Naive thymus-derived CD4-positive, alpha-beta T cell (primary cell): ENCODE measurements at places on chromosomes 13 and 19.

DNA sequence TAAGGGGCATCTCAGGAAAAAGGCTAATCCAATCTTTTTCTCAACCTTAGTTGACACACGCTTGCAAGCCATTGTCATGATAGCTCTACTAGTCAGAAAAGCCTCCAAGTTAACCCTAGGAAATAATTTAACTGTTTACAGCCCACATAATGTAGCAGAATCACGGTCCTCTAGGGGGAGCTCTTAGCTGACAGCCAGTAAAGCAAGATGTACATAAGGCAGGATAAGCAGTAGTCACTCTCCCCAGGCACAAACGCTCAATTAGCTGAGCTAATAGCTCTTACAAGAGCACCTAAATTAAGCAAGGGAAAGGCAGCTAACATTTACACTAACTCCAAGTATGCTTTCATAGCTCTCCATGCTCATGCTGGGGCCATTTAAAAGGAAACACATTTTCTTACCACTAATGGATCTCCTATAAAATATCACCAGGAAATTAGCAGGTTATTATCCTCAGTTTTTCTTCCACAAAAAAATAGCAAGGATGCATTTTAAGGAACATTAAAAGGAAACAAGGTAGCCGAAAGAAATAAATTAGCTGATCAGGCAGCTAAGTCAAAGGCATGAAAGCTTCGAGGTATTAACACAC lies 33.7 kb upstream of the ZSCAN5A start:
- no peak for DNase-seq

DNA sequence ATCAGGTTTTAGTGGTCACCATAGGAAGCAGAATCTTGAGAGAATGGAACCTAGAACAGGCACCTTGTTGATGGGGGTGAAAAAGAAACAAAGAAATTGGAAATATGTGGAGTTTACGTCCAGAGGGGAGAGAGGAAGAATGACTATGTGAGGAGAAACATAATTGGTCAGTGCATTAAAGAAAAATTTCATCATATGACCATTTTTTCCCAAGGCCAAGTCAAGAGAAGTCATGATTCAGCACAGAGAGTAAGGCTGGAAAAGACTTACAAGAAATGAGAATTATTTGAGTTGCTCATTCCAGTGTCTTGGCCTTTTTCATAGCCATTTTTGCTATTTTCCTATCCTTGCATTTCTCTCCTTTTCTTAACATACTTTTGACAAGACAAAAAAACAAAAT lies 421.7 kb downstream of the EFNB2 start:
- no peak for DNase-seq

GRCh38 chr13:44237276-44237767 lies 136.3 kb upstream of the SERP2 start:
- DNase-seq, result no peak

DNA sequence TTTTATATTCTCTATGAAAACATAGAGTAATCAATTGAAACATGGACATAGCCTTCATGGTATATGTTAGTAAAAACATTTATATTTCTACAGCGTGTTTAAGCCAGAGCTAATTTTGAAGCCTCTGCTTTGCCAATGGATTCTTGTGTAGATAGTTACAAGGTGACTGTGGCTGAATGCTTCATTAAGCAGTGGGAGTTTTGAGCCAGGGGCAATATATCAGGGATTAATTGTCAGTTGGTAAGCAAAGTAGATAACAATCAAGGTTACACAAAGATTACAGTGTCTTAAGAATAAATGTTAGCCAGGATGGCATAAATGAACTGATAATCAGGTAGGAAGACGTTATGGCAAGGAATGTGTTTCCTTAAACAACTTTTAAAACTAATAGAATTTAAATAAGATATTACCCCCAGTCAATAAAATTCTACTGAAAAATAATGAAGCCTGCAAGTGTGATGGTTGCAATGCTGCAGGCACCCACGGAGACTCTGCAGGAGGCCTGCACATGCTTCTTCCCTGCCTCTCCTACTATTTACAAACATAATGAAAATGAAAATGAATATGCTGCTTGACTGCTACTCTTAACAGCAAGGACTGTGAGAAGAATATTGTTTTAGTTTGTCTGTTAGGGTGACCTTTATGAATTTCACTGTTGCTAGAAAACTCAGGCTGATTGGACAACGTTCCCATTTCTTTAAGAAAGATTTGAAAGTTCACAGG lies 588.5 kb downstream of the GPC5 start:
- no peak for DNase-seq

GRCh38 chr13:110593430-110594130 lies 21.8 kb upstream of the NAXD start:
- peak; percentile 38 for DNase-seq

GRCh38 chr19:33687481-33688170 lies 65.9 kb downstream of the CHST8 start:
- DNase-seq, result no peak

GRCh38 chr13:104869501-104869900 lies 1666.0 kb downstream of the EFNB2 start:
- no peak for DNase-seq

DNA sequence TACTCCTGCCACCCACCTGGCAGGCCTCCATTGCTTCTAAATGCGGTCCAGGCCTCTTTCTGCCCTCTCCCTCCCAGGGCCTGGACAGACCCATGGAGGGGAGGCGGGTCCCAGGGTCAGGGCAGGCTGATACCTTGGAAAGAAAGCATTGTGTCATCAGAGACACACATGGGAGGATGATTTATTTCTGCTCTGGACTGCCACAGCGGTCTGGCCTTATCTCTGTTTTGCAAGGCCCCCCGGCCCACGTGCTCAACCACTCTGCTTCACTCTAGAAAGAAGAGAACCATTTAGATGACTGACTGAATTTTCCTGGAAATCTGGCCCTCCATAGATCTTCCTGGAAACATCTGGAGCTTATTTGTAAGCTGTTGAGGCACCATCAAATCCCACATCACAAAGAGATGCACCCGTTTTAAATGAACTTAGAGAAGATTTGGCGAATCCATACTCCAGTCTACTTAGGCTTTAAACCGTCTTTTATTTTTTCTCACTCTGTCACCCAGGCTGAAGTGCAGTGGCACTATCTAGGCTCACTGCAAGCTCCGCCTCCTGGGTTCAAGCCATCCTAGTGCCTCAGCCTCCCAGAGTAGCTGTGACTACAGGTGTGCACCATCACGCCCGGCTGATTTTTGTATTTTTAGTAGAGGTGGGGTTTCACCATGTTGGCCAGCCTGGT lies 48.3 kb upstream of the URI1 start:
- no peak for DNase-seq

DNA sequence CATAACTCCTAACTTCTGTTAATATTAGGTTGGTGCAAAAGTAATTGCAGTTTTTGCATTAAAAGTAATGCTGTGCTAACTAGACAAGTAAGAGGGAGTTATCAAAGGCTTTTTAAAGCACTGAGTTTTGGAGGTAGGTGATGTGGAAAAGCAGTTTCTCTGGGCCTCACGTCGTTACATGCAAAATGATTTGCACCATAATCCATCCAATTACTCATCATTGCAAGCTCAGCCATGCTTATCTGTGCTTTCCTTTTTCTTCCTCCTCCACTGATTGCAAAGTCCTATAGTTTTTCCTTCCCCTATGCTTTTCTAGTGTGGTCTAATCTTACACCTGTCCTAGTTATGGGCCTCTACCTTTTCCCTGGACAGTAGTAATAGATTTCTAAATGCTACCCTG lies 35.4 kb upstream of the INTS6 start:
- no peak for DNase-seq

DNA sequence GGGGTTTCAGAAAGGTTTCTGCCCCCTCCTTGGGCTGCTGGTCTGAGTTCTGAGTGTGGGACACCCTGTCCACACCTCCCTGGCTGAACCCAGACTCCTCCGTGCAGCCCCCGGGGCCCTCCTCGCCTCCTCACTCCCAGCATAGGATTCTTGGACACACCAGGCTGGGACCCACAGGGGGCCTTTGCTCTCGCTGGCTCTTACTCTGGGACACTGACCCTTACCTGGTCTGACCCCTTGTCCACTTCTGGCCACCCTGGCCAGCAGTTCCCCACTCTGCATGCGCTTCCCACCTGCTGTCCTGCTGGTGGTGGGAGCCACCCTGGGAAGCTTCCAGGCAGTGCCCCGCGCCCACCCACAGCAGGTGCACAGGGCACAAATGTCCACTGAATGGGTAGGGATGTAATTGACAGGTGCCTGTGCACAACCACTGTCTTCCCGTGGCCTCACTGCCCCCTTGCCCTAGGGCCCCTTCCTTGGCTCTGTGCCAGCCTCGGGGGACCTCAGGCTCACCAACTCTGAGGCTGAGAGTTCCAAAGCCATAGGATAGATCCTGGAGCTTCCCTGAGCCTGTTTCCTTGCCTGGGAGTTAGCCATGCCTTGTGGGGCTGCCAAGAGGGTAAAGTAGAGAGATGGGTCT lies 7.0 kb upstream of the SLC25A42 start:
- no peak for DNase-seq

DNA sequence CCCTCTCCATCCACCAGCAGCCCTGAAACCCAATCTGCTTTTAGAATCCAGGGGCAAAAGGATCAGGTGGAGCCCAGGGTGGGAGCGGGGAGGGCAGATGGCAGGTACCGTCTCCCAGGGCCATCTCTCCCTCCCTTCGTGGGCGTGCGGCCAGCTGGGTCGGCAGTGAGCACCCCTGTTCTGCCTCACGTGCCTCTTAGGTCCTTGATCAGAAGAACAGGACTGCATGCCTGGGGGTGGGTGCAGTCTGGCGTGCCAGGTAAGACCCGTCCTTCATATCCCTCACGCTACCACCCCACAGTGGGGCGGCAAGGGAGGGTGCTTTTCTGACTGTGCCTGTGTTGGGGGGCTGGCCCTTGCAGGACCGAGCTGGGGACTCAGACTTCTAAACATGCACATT lies 2.0 kb downstream of the SLC8A2 start:
- DNase-seq, result no peak

GRCh38 chr19:48060381-48060780 lies 16.5 kb upstream of the CABP5 start:
- DNase-seq, result no peak

GRCh38 chr13:110455941-110456340 lies 105.6 kb downstream of the RAB20 start:
- peak; percentile 42 for DNase-seq

GRCh38 chr19:14005349-14006084 lies 603 bp downstream of the RFX1 start:
- DNase-seq, result peak; percentile 86

- no peak for DNase-seq
Measured at GRCh38 chr19:4506449-4507149, 11.7 kb downstream of the PLIN4 start.

- no peak for DNase-seq
Measured at GRCh38 chr19:50258918-50259372, 55.5 kb downstream of the MYH14 start.

- DNase-seq, result no peak
Measured at GRCh38 chr19:46551164-46551563, 50.0 kb upstream of the CALM3 start.

GRCh38 chr19:5494773-5495172 lies 39.6 kb downstream of the ZNRF4 start:
- no peak for DNase-seq

GRCh38 chr19:4568886-4569285 lies 9.4 kb upstream of the SEMA6B start:
- DNase-seq, result no peak

- no peak for DNase-seq
Measured at GRCh38 chr13:47831265-47831664, 169.8 kb downstream of the SUCLA2 start.

GRCh38 chr19:10899151-10899653 lies 27.8 kb downstream of the CARM1 start:
- DNase-seq, result no peak

DNA sequence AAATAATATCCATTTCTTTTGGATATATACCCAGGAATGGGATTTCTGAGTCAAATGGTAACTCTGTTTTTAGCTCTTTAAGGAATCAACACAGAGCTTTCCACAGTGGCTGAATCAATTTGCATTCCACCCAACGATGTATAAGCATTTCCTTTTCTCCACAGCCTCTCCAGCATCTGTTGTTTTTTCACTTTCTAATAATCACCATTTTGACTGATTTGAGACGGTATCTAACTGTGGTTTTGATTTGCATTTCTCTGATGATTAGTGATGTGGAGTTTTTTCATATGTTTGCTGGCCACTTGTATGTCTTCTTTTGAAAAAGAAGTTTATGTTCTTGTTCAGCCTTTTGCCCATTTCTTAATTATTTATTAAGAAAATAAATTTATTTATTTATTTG lies 352.2 kb upstream of the OBI1 start:
- no peak for DNase-seq

DNA sequence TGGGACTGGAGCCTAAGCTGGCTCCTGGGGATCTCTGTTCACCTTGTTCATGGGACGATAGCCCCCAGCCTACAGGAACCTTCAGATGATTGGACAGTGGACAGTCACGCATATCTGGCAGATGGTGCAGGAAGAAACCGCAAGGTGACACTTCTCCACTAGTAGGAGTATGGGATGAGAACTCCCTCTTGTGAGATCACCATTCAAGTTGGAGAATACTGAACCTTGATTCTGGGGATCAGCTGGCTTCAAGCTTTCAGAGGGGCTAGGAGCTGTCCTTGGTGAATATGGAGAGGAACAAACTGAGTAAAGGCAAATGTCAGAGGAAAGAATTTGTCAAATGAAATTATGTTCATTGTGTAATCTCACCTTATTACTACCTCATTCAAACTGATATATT lies 204.5 kb downstream of the PDS5B start:
- no peak for DNase-seq

DNA sequence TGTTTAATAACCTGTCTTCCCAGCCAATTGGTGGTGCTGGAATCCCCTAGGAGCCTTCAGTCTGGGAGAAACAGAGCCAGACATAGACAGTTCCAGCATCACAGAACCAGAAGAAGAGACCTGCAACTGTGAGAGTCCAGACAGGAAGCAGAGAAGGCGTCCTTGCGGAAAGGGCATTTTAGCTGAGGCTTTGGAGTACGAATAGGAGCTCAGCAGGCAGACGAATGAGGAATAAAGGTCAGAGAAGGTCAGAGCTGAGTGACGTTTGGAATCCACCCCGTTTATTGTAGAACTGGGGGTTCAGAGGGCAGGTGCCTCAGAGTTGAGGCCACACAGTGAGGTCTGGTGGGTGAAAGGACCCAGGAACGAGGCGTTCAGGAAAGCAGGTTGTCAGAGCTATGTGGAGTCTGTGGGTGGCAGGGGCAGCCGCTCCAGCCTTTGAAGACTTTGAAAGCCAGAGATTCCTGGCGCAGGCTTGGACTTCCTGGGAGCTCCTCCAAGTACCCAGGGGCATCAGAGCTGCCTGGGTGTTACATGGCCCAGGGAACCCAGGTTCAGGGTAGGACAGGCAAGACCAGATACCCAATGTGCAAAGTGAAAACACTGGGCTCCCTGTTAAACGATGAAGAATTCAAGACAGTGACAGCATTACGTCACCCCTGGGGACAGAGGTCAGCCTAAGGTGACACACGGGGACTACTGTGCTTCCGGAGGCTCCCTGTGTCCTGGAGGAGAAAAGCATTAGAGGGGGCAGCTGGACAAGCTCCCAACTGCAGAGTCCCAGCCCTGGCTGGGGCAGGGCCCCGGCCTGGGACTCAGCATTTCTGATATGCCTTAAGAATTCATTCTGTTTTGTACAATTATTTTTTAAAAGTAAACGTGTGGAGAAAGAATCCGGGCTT lies 5.5 kb downstream of the ARRDC2 start:
- DNase-seq, result no peak

- DNase-seq, result no peak
Measured at GRCh38 chr19:48813123-48813913, 2.5 kb upstream of the BCAT2 start.

- DNase-seq, result no peak
Measured at GRCh38 chr19:7787141-7787540, 24.1 kb downstream of the CLEC4M start.

GRCh38 chr19:12314553-12314952 lies 18.9 kb downstream of the ZNF563 start:
- DNase-seq, result no peak
